ENCODE measurements at places on chromosomes 12 and 14. TPM values are rescaled to one million over a fixed set of nuclear protein-coding genes. Genes with fewer than 3 reads are reported as not detected.

GRCh38 chr14:24198814-24199524 is 3.7 kb upstream of the TM9SF1 start:
- DNase-seq = no peak

DNA sequence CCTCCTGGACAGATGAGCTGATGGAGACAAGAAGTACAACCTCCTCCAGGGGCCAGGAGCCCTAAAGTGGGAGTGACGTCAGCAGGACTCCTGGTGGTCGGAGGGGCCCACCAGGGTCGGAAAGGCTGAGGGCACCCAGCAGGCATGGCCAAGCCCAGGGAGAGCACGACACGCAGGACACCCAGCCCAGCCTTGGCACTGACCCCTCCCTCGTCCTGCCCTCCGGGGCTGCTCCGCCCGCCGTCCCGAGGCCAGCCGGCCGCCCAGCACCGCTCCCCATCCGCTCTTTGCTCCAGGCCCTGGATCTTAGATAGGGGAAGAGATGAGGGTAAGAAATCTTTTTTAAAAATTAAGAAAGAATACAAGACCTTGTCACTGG is 14.4 kb upstream of the RPLP0 start:
- no peak for DNase-seq

- no peak for DNase-seq
Measured at GRCh38 chr14:63565448-63565847, 22.3 kb upstream of the PPP2R5E start.

- DNase-seq = no peak
Measured at GRCh38 chr14:95431199-95432143, 85.0 kb downstream of the SYNE3 start.

GRCh38 chr14:49975276-49975675 is 82.4 kb downstream of the ARF6 start:
- no peak for DNase-seq

GRCh38 chr14:72685456-72685855 is 208.4 kb downstream of the DPF3 start:
- no peak for DNase-seq

DNA sequence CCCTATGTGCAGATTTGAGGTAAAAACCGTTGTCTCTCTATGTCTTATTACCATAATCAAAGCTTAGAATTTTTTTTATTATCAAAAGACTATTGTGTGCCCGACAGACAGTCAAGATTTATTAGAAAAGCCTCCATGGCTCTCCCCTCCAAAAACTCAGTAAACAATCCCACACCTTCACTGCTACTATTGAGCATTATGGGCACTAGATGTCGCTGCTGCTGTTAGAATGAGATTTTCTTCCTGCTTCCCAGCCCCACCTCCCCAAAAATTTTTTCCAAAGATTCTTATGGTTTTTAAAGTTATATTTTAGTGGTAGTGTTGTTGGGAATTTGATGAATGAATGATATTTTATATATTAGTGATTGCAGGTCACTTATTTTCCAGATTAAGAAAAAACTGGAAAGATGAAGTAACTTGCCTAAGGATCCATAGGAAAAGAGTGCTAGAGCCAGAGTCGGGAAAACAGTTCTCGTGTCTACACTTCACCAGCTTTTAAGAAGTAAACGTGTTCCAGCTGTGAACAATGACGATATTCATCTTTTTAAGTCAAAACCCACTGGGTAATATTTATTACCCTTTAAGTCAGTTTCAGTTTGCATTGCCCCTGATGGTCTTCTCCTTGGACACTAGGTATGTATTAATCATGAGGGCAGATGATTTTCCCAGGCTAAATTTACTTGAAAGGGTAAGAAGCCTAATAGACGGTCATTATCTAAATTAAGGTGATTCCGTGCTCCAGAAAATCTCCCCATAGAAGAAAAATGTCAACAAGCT is 12.2 kb upstream of the FOXG1 start:
- no peak for DNase-seq

DNA sequence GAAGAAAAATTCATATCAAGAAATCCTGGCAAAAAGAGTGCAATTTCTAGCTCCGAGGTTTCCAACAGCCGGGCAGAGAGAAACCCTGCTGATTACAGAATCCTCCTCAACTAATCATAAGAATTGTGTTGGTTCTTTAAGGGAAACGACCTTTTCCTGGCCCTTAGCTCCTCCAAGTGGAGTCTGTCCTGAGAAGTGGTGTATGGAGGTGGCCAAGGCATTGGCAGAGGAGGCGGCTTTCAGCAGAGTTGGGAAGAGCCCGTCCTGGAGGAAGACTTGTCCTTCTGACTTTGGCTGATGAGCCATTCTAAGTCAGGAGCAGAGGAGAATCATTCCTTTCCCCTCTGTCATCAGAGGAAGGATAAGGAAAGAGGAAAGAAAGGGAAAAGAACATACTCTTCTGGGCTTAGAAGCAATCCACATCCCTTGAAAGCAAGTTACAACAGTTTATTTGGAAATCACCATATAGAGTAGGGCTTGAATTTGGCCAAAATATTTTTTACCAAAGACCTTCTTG is 46.5 kb upstream of the PTCSC3 start:
- DNase-seq = no peak

DNA sequence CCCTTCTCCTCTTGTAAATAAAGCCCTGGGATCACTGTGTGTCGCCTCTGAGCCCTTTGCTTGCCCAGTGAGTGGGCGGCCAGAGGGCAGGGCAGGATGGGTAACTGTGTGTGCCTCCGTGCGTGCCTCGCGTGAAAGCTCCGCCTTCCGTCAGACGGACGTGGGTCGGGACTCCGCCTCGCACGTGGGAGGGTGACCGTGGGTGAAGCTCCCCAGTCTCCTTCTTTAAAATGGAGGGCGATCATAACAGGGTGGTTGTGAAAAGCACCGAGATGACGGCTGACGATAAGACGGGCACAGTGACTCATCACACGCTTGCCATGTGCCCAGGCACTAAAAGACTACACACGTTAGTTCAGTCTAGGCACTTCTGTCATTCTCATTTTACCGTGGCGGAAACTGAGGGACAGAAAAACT is 9.2 kb downstream of the PHB2 start:
- DNase-seq = peak; percentile 96

GRCh38 chr14:38090506-38090905 is 117.2 kb upstream of the SSTR1 start:
- no peak for DNase-seq

DNA sequence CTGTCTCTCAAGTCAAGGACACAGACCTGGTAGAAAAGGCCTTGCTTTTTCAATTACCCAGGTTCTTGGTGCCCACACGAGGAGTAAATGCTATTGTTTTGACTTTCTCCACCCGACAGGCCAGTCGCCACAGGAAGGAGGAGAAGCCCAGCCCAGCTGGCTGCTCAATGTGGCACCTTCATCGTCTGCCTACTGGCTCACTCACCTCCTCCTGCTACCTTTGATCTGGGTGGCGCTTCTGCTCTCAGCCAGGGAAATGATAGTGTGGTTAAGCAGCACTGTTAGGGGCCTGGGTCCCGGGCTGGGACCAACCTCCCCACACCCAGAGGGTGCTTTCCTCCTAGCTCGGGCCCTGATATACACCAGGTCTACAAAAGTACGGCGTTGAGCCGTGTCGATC is 75.0 kb upstream of the FZD10 start:
- no peak for DNase-seq

- no peak for DNase-seq
Measured at GRCh38 chr12:5210923-5211290, 167.2 kb downstream of the KCNA5 start.

Gene ZNF140
- total RNA-seq = 15.0 TPM

Gene PAX9
- not detected for total RNA-seq

Gene CLEC1A
- not detected for total RNA-seq

Gene GLIPR1
- 5.7 TPM for total RNA-seq

Gene IAPP
- total RNA-seq = not detected

Gene CLEC2A
- total RNA-seq = not detected

Data from activated T-cell treated with anti-CD3 and anti-CD28 coated beads, Interleukin-2, amount 50 U/mL, for 4 hours (primary cell).